Neural progenitor cell (in vitro differentiated cells): ENCODE measurements at places on chromosomes 6 and 20. TPM values are rescaled to one million over a fixed set of nuclear protein-coding genes. Genes with fewer than 3 reads are reported as not detected.

The COL9A1 gene
- 18.7 and 36.9 TPM in 2 replicates for total RNA-seq

The NRSN1 gene
- total RNA-seq: 0.19 and 0.31 TPM in 2 replicates

The SNAP91 gene
- total RNA-seq: 2.8 and 3.4 TPM in 2 replicates

The FNDC11 gene
- total RNA-seq: 0.39 and 9.0 TPM in 2 replicates

The SLPI gene
- not detected in 2 replicates for total RNA-seq

The SLC35B3 gene
- 6.6 and 8.1 TPM in 2 replicates for total RNA-seq

The CTAGE9 gene
- total RNA-seq: not detected in 2 replicates

The CST7 gene
- not detected in 2 replicates for total RNA-seq

The ANKRD66 gene
- not detected in 2 replicates for total RNA-seq

The MMP24 gene
- total RNA-seq: 1.4 and 1.9 TPM in 2 replicates

The CENPB gene
- 5.0 and 28.9 TPM in 2 replicates for total RNA-seq

The LPIN3 gene
- total RNA-seq: 2.8 and 8.9 TPM in 2 replicates

The BTBD9 gene
- 16.4 and 16.9 TPM in 2 replicates for total RNA-seq

The PFDN4 gene
- total RNA-seq: 198 and 597 TPM in 2 replicates

The COL9A3 gene
- 10.5 and 34.8 TPM in 2 replicates for total RNA-seq

The SLC35D3 gene
- 0.58 TPM in 1 of 2 replicates, not detected in the other for total RNA-seq

The PACSIN1 gene
- total RNA-seq: 0.41 and 1.8 TPM in 2 replicates

The NKAIN2 gene
- total RNA-seq: 0.37 and 0.45 TPM in 2 replicates

The FOXF2 gene
- total RNA-seq: not detected in 2 replicates

The CHRNA4 gene
- total RNA-seq: 0.68 TPM in 1 of 2 replicates, not detected in the other

The EMILIN3 gene
- 3.5 and 9.0 TPM in 2 replicates for total RNA-seq

The SRSF12 gene
- 19.2 and 23.2 TPM in 2 replicates for total RNA-seq

The RGS19 gene
- 2.0 and 11.0 TPM in 2 replicates for total RNA-seq

The SMIM29 gene
- total RNA-seq: 2.4 and 8.9 TPM in 2 replicates

The ZNF335 gene
- total RNA-seq: 7.2 and 17.4 TPM in 2 replicates

The B3GAT2 gene
- 0.71 and 0.77 TPM in 2 replicates for total RNA-seq

The SIRPG gene
- not detected in 2 replicates for total RNA-seq

The RIPPLY2 gene
- total RNA-seq: not detected in 2 replicates

The HLA-DOB gene
- 2.6 TPM in 1 of 2 replicates, not detected in the other for total RNA-seq

The SLC25A27 gene
- total RNA-seq: 25.9 and 47.7 TPM in 2 replicates

The MYLK4 gene
- 0.25 TPM in 1 of 2 replicates, not detected in the other for total RNA-seq

The CTCFL gene
- total RNA-seq: 0.34 TPM in 1 of 2 replicates, not detected in the other

The FOXC1 gene
- 0.09 and 0.45 TPM in 2 replicates for total RNA-seq
